ENCODE measurements at places on chromosomes 16 and 17. TPM values are rescaled to one million over a fixed set of nuclear protein-coding genes. Genes with fewer than 3 reads are reported as not detected.
A peak's percentile ranks its signal among the peaks of the same experiment; 100 is the strongest.

The TBC1D3H gene
- not detected for total RNA-seq

The SGF29 gene
- 27.3 TPM for total RNA-seq

The ATP2A3 gene
- total RNA-seq, result 78.6 TPM

DNA sequence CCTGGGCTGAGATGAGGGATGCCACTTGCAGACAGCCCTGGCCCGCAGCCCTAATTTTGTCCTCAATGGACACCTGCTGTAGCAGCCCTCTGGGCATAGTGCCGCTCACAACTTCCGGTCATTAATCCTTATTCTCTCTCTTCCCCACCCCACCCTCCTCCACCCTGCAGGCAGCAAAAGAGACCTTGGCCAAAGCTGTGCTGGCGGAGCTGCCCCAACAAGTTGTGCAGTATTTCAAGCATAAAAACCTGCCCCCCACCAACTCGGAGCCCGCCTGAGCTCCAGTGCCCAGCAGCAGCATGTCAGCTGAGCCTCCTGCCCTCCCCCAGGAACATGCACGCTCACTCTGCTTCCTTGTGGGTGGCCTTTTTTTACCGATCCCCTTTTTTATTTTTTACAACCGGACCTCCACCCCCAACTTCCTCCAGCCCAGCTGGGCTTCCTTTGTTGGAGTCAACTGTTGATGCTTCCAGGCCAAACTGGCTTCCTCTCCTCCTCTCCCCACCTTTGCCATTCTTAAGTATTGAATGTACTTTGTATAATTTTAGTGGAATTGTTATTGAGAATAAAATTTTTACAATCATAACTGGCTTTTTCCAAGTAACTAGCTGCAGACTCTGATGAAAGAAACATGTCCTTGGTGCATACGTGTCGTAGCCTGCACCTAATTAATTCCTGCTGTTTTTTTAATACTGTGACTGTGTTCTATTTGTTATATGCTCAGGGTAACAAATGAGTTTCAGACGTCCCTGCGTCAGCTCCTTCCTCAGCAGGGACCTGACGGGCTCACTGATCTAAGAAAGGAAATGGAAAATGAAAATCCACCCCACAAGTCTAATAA is 38.2 kb downstream of the PSME3IP1 start:
- DNase-seq, result no peak

DNA sequence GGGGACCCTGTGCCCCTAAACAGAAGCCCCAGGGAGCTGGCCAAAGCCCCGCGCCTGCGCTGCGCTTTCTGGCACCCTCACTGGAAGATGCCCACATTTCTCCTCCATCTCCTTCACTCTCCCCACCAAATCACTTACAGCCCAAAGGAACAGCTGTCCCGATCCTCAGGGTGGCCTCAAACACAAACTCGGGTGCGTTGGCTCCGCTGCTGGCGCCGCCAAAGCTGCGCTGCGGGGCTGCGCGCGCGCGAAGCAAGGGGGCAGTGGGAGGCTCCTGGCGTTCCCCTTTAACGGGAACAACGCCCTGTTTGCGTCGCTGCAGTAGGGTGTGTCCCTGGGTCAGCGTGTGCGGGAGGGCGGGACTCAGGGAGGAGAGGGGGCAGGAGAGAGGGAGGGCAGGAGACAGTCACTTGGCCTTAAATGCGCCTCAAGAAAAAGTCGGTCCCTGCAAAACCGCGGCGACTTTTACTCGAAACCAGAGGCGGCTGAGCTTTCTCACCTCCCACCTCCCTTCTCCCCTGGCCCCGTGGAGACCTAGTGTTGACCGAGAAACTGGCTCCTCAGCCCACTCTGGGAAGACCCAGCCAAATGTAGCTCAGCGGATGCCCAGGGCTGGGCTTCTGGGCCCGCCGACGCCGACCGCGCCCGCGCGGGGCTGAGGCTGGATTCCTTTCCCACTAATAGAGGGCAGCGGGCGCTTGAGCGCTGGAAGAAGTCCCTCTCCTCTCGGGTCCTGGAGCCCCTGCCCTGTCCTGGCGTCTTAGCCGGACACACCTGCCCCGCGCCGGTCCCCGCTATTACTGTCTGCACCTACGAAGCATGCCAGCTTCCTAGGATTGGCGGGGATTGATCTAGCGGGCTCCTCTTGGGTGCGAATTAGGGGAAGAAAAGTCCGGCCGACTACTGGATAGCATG is 2.6 kb downstream of the PMP22 start:
- peak; percentile 93 for DNase-seq

GRCh38 chr17:32746698-32747097 is 130.2 kb downstream of the MYO1D start:
- DNase-seq, result no peak

DNA sequence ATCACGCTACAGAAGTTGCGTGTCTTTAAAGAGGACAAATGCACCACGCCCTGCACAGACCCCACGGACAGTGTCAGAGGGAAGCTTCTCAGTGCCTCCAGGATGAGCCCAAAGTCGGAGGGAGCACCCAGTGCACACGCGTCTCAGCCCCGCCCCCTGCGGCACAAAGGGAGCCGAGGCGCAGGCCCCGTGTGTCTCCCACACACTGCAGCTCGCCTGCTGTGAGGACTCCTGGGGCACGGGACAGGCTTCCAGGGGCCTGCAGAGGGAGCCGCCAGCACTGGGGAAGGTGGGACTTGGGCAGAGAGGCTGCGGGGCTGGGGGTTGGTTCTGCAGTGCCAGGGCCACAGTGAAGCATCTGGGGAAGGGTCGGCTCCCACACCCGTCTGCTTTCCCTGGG is 77.4 kb downstream of the LMF1 start:
- no peak for DNase-seq

GRCh38 chr17:61750656-61751055 is 112.7 kb downstream of the BRIP1 start:
- no peak for DNase-seq

- DNase-seq, result no peak
These were observed 60.2 kb downstream of the CNGB1 start for GRCh38 chr16:57910696-57911095.

GRCh38 chr16:28000314-28001169 is 63.0 kb downstream of the GSG1L start:
- no peak for DNase-seq

GRCh38 chr16:51002881-51003490 is 148.1 kb downstream of the SALL1 start:
- no peak for DNase-seq

GRCh38 chr17:77489239-77489892 is 348.6 kb downstream of the SEC14L1 start:
- DNase-seq, result no peak

DNA sequence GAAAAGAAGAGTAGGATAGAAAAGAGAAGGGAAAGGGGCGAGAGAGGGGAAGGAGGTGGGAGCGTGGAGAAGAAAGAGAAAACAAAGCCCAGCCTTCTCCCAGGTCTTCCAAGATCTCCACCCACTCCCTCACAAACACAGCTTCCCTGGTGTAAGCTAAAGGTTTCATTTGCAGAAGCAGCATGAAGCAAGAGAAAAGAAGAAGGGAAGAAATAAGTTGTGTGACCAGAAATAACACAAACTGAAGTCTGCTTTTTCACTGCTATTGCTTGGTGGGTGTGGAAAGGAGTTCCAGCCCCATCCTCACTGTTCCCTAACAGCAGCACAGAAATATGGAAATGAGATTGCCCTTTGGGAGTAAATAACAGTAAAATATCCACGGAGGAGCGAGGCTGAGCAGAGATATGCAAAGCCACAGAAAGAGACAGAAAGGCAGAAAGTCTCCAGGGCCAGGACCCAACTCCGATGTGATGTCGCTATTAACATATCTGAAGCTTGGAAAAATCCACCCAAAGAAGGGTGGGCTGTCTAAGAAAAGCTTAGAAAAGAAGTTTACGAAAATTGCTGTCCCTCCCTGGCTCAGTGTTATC is 10.3 kb upstream of the GAS7 start:
- no peak for DNase-seq

- DNase-seq, result no peak
These were observed 211.0 kb upstream of the GSE1 start for GRCh38 chr16:85401917-85402766.

- DNase-seq, result no peak
These were observed 507.9 kb downstream of the CDH13 start for GRCh38 chr16:83134638-83135037.

- no peak for DNase-seq
These were observed 4.1 kb upstream of the ZNF19 start for GRCh38 chr16:71493213-71493612.

All from Peyer's patch (tissue), 4 donors.